Stimulated activated CD8-positive, alpha-beta memory T cell treated with anti-CD3 and anti-CD28 coated beads, Interleukin-7, amount 100 ng/mL, for 1 hour (primary cell): ENCODE measurements at places on chromosomes 3 and 15.

- no peak for DNase-seq
These were observed 5.5 kb downstream of the BMF start for GRCh38 chr15:40102897-40103858.

DNA sequence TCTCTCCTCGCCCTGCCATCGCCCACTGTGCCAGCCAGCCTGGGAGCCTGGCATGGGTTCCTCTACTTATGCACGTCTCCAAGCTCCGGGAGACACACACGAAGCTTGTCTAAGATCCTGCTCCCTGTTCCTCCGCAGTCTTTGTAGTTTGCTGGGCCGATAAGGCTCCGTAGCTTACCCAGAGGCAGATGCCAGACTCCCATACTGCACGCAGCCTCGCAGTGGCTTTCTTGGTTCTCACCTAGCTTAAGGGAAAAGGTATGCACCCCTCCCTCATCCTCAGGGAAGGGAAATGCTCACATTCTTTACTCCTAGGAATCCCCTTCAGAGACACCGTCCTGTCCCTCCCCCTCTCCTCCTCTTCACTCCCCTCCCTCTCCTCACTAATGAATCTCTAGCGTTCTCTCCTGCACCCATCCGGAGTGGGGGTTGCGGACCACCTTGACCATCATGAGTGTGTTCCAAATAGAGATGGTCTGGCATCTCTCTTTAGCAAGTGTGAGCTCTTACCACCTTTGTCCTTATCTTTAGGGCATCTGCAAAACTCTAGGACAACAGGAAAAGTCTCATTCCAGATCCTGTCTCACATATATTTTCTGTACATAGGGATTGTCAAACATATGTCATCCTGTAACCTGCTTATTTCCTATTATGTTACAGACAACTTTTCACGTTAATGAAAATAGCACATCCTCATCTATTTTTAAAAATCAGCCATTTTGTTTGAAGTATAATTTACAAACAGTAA is 56.5 kb downstream of the TMEM266 start:
- DNase-seq, result no peak

GRCh38 chr15:90230071-90230494 is 3.7 kb downstream of the CIB1 start:
- no peak for DNase-seq

DNA sequence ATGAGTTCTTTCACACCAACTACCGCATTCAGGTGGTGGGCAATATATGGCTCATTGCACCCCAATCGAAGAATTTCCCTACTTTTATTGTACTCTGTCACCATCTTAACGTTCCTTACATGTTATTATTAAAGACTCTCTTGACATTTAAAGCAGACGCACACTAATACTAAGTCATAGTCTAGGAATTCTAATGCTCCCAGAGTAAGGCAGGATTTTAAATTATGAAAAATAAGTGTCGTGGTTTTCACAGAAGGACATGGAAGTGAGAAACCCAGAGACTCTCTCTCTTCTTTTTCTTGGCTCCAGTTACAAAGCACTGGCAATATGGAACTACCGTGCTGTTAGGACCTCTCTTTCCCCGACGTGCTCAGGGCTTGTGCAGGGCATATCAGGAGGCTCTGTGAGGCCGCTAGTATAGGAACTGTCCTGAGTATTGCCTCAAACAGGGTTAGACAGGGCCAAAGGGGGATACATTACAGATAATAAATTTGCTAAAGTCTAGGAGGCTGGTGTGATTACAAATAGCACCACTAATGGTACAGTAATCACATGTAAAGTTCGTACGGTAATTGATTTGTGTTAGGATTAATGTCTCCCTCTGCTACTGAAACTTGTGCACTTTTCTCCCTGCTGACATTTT is 590.8 kb downstream of the FOXP1 start:
- DNase-seq, result no peak

- DNase-seq, result no peak
These were observed 1.6 kb downstream of the NMD3 start for GRCh38 chr3:161222662-161223061.

DNA sequence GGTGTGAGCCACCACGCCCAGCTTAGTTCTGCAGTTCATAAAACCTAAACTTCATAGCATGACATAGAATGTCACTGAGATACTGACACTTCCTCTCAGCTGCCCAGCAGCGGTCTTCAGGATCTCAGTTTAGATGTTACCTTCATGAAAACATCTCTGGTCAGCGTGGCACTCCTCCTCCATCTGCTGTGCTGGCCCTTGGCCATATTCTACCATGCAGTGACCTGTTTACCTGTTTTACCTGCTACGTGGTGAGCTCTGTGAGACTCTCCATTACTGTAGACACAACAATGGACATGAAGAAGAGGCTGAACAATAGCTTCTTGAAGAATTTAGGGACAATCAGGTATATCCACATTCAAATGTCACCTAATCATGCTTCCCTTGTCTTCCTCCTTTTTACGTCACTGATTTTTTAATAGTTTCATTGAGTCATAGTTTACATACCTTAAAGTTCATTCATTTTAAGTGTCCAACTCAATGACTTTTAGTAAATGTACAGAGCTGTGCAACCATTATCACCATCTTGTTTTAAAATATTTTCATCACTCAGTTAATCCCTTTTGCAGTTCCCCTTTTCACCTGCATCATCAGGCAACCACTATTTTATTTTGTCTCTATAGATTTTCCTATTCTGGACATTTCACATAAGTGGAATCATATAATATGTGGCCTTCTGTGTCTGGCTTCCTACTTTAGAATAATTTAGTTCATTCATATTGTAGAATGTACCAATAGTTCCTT is 32.2 kb upstream of the PTPN23 start:
- no peak for DNase-seq

DNA sequence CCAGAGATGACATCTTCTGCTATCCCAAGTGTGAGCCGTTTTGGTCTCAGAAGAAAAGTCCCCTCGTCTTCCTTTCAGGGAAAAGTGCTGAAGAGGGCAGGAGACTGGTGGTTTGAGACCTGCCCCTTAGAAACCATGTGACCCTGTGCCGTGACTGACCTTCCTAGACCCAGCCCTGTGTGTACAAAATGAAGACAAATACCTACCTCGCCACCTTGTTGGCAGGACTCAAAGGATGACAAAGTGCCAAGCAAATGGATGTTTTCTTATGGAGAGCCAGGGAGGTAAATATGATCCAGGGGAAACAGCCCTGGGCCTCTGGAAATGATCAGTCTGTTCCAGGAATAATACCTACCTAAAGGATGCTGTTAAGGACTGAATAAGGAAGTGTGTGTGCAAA is 41.3 kb downstream of the FAM174B start:
- DNase-seq, result no peak

DNA sequence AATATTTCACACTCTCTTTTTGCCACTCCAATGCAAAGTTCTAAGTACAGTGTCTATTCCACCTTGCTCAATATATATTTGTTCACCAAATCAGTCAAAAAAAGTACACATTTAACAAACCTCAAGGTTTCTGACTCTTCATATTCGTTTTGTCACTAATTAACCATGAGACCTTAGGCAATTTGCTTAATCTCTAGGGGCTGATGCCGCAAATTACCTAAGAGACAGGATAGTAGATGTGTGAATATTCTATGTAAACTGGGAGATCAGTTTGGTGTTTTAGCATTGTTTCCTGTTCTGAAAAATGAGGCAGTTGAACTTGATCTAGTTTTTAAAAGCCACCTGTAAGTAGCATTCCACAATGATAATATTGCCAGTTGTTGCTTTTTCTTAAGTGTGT is 182.5 kb upstream of the KCNH8 start:
- no peak for DNase-seq

GRCh38 chr15:60695713-60696522 is 217.0 kb upstream of the ICE2 start:
- no peak for DNase-seq

GRCh38 chr15:75952525-75952924 is 48.8 kb downstream of the FBXO22 start:
- DNase-seq, result no peak

GRCh38 chr3:11716573-11717290 is 73.0 kb upstream of the VGLL4 start:
- DNase-seq, result no peak

DNA sequence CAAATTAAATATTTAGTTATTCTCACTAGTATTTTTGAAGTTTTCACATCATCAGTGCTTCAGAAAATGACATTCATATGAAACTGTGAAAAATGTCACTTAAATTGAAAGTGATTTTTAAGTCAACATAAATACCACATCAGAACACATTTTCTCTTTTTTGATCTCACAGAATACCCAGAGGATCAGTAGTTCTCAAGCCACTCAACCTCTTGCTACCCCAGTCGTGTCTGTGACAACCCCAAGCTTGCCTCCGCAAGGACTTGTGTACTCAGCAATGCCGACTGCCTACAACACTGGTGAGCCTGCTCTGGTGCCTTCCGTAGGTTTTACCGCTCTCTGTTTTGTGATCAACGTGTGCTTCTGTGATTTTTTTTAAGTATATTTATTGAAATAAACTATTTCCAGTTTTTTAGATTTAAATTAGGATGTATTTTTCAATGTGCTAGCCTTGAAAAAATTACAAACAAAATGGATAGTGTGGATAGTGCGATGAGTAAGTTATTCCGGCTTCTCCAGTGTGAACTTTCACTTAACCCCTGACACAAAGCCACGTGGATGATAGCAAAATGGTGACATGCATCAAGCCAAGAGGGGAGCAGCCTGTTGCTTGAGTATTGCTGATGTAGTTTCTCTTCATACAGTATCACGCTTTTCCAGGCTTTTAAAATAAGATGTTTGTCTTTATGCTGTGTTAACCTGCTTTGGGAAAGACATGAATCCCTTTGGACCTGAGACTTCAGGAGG is 26.5 kb downstream of the LYSMD4 start:
- no peak for DNase-seq

GRCh38 chr15:55649058-55649423 is 60.9 kb upstream of the PYGO1 start:
- DNase-seq, result no peak

GRCh38 chr15:31102374-31103342 is 1.1 kb upstream of the TRPM1 start:
- no peak for DNase-seq

- no peak for DNase-seq
These were observed 27.7 kb downstream of the TMCC1 start for GRCh38 chr3:129865806-129866205.

DNA sequence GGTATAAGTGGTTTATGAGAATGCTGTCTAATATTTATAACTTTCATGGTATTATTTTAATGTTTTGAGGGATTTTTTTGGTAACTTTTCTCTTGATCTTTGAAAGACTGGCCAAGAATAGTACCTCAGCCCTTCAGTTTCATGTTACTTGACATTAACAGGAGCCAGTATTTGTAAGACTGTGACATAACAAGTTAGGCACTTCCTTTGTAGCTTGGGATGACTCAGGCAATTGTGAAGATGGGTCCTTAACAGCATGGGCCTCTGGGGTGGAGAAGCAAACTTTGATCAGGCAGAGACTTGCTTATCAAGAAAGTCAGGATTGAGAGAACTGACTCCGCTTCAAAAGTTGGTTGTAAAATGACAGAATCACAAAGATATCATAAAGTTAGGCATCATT is 9.5 kb downstream of the LRRC49 start:
- DNase-seq, result no peak

DNA sequence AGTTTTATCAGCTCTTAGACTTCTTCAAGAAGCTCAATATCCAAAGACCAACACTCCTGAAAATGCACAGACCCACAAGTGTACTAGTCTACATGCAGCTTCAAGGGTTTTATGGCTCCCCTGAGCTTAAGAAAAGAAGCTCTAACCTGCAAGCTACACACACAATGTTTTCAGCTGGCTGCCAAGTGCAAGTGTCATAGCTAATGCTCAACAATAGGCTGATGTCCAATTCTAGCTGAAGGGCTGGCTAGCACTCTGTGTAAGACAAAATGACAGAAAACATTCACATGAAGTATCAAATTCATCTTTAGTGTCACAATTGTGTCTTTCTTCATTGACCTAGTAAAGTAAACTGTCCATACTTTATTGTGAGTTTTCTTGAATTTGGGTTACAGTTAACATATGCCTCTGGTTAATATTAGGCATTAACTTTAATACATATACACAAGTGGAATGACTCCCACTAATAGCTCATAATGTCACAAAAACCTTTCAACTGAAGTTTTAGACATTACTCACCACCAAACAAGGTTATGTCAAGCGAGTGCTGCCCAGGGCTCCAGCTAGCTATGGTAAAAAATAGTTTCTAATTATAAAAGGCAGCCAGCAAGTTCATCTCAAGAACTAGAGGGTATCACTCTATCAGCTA is 15.1 kb downstream of the ABI3BP start:
- no peak for DNase-seq

GRCh38 chr3:11582191-11582968 is 61.3 kb downstream of the VGLL4 start:
- DNase-seq, result no peak

GRCh38 chr3:64121750-64122311 is 98.5 kb upstream of the PSMD6 start:
- DNase-seq, result no peak

DNA sequence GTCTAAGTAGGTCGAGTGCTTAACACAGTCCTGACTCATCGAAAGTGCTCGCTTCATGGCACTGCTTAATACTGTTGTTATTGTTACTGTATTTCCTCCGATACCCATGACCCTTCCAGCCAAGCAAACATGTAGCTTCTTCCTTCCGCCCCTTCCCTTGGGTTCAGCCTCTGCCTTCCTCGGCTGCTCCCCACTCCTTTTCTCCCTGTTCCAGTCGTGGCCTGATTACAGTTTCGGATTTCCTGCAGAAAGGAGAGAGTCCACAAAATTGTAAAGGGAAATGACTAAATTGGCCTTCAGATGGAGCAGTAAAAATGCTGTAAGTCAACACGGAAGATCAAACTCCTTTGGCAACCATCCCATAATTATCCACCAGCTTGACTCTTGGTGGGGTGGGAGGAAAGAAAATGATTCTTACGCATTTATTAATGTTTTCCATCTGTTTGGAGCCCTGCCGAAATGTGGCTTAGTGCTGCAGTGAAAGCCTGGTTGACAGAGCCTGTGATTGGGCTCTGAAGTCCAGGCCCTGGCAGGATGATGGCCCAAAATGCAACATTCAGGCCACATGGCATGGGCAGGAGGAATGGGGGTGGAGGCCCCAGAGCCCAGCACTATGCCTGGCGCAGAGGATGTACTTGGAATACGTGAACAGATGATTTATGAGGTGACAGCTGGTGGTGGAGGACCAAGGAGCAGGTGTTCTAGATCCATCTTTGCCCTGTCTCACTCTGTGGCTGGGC is 37.6 kb downstream of the FAM3D start:
- no peak for DNase-seq

GRCh38 chr3:44301746-44302145 is 36.8 kb upstream of the TCAIM start:
- no peak for DNase-seq

- no peak for DNase-seq
These were observed at the start of gene RBPMS2 for GRCh38 chr15:64775551-64776401. Gene RBPMS2, minus strand, starts transcription at chr15:64775589. Its CDS starts 270 bp downstream, at chr15:64775319.

DNA sequence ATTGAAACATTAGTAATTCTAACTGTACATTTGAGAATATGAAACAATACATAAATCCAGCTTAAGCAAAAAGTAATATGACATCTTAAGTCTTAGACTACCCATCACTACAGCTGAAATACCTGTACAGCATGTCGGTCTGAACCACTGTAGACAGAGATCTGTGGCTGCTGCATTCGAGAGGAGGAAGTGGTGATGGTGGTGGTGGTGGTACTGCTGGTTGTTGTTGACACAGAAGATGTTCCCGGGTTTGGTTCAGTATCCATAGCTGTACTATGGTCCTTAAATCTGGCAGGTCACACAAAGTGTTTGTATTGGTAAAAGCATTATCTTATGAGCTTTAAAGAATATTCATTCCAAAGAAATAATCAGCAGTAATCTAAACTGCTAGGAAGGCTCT is 2.9 kb downstream of the PHC3 start:
- DNase-seq, result no peak

GRCh38 chr3:67704322-67704721 is 49.9 kb upstream of the SUCLG2 start:
- no peak for DNase-seq

- DNase-seq, result no peak
These were observed 2.1 kb downstream of the POGLUT1 start for GRCh38 chr3:119470866-119471265.
